ENCODE measurements at places on chromosomes 7 and 10.

GRCh38 chr7:87479951-87480350 is 4.5 kb upstream of the ABCB4 start:
- DNase-seq, result no peak

DNA sequence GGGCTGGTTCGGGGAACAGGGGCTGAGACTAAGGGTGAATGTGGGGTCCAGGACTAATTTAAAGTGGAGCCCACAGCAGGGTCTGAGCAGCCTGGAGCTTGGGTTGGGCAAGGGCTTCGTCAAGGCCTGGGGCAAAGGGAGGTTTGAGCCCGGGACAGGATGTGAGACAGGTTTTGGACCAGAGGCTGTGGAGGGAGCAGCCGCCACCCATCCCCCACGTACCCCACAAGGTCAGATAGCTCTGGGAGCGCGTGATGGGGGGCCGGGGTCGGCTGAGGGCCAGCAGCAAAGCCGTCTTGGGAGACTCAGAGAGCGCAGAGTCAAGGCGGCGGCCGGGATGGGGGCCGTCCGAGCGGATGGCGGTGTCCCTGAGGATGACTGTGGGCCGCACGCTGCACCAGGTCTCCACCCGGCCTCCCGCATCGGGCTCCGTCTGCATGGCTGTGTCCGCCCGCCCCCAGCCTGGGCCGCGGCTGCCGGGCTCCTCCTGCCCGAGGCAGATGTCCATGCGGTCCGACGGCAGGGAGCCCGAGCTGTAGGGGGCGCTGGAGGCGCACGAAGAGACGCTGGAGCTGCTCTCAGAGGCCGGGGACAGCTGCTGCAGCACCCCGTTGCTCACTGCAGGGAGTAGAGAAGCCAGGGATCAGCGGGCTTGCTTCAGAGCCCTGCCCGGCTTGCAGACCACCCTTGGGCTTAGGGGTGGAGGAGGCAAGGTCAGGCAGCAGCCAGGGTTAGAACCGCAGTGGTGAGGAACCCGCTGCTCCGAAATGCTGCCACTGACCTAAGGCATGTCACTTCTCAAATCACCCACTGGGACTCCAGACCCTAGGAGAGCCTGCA is 12.1 kb downstream of the PDZD7 start:
- DNase-seq, result peak; percentile 53

- DNase-seq, result no peak
Measured at GRCh38 chr7:27994639-27995038, 186.0 kb downstream of the JAZF1 start.

DNA sequence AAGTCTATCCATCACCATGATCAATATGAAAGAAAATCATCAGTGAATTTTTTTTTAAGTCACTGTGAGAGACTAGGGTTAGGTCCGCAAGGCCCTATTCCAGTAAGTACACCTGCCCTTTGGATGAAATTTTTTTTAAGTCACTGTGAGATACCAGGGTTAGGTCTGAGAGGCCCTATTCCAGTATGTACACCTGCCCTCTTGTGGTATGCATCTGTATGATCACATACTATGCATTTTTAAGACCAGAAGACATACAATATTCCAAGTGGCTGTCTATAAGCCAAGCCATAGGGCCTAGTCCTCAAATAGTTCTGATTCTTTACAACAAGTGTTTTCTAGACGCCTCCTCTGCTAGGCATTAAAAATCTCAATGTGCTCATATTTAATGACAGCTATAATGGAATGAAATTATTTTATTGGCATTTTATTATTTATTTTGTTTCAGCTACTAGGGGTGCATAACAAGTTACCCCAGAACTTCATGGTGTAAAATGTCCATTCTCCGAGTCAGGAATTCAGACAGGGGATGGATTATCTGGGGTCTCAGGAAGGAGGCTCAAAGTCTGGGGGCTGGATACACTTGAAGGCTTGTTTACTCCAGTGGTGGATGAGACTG is 53.1 kb downstream of the TEX36 start:
- DNase-seq, result no peak

GRCh38 chr10:132612571-132613504 is 75.3 kb downstream of the INPP5A start:
- DNase-seq, result no peak

- no peak for DNase-seq
Measured at GRCh38 chr10:80141696-80142460, 9.3 kb downstream of the PLAC9 start.

DNA sequence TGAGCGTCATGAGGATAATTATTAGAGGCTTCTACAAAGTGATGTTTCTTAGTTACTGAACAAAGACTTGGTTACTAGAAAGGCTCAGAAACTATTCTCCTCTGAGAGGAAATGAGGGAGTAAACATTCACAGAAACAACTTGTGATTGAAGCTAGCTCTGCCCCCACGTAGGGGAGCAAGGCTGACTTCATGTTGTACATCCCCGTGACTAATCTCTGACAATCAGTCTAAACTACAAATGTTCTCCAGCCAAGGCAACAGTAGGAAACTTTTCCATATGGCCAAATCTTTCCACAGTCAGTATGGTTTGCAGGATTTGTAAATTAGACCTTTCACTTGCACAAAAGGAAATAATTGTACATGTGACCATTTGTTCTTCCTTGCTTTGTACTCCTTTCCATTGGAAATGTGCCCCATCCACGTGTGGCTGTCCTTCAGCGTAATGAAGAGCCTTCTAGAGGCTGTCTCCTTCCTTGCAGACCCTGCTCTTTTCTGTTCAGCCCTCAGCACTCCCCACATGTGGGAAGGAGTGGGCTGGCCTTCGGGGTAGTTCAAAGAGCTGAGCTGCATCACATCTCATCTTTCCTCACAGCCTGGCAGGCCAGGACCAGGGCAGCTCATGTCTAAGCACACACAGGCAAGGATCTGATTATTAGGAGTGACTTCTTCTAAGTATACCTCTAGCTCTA is 93.5 kb downstream of the PCGF5 start:
- DNase-seq, result no peak

DNA sequence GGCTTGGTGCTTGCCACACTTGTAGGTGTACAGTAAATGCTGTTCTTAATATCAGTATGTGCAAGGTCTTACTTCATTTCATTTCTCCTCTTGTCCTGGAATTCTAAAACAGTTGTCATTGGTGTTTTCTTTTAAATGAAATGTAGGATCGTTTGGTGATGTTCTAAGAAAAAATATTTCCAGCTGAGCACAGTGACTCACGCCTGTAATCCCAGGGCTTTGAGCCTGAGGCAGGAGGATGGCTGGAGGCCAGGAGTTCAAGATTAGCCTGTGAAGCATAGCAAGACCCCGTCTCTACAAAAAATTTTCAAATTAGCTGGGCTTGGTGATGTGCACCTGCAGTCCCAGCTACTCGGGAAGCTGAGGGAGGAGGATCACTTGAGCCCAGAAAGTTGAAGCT is 32.6 kb upstream of the ELN start:
- no peak for DNase-seq

DNA sequence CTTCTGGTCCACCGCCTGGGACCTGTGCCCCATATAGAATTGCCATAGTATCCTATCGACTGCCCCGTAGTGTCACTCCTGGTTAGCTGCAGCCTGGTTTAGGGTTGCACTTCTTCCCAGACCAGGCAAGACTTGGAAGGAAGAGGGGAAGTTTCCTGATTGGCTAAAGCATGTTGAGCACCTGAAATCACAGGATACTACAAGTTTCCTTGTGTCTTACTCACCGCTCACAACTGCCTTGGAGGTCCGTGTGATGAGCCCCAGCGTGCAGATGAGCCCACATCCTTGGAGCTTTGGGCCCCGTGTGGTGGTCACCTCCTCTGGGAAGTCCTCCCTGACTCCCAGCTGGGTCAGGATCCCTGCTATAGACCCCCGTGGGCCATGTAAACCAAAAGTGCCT is 73.9 kb upstream of the GTF2I start:
- no peak for DNase-seq

DNA sequence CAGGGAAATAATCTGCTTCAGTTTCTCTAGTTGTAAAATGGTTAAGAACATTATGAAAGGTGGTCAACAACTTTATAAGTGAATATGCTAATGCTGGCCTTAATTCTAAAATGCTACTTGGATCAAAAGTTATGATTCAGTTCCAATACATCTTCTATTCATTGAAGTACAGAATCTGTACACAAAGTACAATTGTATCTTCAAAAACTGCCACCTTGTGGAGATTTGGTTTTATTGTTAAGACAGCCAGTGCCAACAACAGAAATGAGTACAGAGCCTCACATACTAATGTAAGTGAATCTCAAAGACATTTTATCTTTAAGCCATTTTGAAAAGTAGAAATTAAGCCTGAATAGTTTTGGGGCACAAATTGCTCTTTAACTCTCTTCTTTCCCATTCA is 194.0 kb downstream of the CFTR start:
- DNase-seq, result no peak

DNA sequence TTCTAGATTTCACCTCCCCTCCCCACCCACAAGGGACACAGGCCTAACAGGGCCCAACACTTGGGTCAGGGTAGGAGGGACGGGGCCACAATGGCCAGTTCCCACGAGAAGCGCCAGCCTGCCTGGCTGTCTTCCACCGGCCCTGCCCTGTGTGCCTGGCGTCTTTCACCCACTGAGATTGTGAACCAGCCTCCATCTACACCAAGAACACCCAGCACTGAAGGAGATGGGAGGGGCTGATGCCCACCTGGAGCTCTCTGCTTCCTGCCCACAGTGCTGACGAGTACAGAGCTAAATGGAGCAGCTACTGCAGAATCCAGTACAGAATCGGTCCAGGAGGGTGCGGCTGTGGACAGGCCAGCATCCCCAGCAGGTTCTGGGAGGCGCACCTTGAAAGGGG is 2.4 kb upstream of the ASIC3 start:
- no peak for DNase-seq

GRCh38 chr10:77905086-77905748 is 21.3 kb downstream of the DLG5 start:
- DNase-seq, result no peak

DNA sequence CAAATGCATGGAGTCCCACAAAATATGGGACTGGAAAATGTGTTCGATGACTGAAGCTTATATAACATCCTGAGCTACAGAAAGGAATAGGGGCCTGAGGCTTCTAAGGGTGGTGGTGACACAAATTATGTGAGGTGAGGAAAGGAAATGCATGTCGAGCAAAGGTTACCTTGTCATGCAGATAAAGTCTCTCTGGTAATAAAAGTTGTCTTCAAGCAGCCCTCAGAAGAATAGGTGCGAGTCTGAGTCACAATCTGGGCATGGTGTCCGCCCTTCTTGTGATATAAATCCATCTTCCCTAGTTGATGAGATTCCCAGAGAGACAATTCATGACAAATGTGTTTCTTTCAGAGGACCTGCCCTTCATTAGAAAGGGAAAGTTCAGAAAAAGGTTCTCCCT is 985.2 kb upstream of the C7orf33 start:
- DNase-seq, result no peak

GRCh38 chr7:23254051-23254681 is 7.6 kb downstream of the GPNMB start:
- DNase-seq, result no peak

DNA sequence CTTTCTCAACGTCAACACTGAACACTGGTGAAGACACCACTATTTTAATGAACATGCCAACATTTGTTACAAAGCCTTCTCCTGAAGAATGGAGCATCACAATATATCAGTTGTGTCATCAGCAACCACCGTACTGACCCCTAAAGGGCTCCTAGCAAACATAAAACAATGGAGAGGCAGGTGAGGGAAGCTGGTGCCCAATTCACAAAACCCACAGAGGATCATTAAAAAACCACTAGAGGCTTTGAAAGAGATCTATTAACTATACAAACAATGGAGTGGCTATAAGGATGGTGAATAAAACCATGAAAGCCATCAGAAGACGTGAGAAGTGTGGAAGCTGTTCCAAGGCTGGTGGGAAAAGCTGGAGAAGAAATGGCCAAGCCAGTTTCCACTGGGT is 150.8 kb downstream of the FAM107B start:
- DNase-seq, result no peak

GRCh38 chr7:137480824-137481365 is 137.4 kb upstream of the PTN start:
- DNase-seq, result no peak

GRCh38 chr7:13578294-13578693 is 411.2 kb downstream of the ETV1 start:
- DNase-seq, result no peak
